ENCODE measurements at places on chromosomes 1 and 21. TPM values are rescaled to one million over a fixed set of nuclear protein-coding genes. Genes with fewer than 3 reads are reported as not detected.

Gene EPHA10
- total RNA-seq = 11.9 TPM

Gene APOBEC4
- total RNA-seq = not detected

Gene ETV3L
- total RNA-seq = not detected

Gene PLA2G5
- not detected for total RNA-seq

Gene MPZ
- 2.2 TPM for total RNA-seq

Gene CYP4Z1
- 0.63 TPM for total RNA-seq

Gene CLCA1
- not detected for total RNA-seq

Gene FASLG
- not detected for total RNA-seq

Gene TPTE
- total RNA-seq = not detected

Gene F11R
- 18.8 TPM for total RNA-seq

Gene APH1A
- 64.2 TPM for total RNA-seq

Gene LYST
- total RNA-seq = 112 TPM

Gene OBSCN
- 124 TPM for total RNA-seq

Gene GPR52
- 13.8 TPM for total RNA-seq

Gene DMBX1
- total RNA-seq = not detected

All from parietal lobe (tissue), 2 donors.